Activated naive CD8-positive, alpha-beta T cell treated with anti-CD3 and anti-CD28 coated beads, Interleukin-2, amount 50 U/mL, for 16 hours (primary cell): ENCODE measurements at places on chromosomes 11 and 22.

GRCh38 chr22:48680601-48681000 lies 1147.1 kb downstream of the BRD1 start:
- no peak for DNase-seq

DNA sequence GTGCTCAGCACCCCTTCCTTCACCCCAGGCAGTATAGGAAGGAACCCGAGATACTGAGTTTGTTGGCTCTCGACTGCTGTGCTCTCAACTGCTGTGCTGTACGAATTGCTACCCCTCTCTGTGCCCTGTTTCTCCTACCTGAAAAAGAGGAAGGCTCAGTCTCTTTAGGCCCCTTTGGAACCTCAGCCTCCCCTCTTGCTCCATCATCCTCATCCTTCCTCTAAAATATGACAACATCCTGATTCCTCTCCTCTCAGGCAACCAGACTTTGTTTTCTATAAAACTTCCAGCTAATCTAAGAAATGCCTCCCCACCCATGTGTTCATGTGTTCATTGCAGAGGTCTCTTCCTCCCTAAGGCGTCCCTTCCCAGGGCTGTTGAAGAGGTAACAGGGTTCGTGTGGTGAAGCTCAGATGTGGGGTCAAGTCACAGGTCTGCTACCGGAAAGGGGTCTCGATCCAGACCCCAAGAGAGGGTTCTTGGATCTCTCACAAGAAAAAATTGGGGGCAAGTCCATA lies 35.5 kb upstream of the CD82 start:
- no peak for DNase-seq

DNA sequence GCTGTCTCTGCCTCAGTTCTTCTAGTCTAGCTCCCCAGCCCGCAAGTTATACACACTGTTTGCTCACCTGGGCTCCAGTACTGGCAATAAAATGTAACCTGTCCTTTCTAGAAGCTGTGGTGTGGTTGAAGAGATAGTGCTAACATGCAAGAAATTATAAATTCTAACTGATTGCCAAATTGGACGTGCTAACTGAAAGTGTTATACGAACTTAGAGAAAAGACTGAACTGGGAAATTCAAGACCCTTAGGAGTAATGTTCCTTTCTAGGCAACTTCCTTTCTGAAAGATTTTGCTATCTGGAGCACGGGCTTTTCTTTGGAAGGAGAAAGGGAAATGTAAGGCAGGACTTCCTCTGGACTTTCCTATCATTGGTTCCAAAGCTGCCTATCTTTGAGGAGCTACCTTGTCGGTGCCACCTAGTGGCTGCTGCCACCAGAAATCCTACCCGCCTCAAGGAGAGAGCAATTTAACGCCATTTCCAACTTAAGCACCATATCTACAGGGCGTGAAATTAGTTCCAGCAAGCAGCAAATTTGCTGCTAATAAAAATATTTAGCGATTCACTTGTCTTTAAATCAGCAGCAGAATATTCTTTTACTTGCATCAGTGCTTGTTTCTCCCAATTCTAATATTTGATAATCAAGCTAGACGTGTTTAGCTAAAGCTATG lies 12.7 kb upstream of the TMEM218 start:
- no peak for DNase-seq

DNA sequence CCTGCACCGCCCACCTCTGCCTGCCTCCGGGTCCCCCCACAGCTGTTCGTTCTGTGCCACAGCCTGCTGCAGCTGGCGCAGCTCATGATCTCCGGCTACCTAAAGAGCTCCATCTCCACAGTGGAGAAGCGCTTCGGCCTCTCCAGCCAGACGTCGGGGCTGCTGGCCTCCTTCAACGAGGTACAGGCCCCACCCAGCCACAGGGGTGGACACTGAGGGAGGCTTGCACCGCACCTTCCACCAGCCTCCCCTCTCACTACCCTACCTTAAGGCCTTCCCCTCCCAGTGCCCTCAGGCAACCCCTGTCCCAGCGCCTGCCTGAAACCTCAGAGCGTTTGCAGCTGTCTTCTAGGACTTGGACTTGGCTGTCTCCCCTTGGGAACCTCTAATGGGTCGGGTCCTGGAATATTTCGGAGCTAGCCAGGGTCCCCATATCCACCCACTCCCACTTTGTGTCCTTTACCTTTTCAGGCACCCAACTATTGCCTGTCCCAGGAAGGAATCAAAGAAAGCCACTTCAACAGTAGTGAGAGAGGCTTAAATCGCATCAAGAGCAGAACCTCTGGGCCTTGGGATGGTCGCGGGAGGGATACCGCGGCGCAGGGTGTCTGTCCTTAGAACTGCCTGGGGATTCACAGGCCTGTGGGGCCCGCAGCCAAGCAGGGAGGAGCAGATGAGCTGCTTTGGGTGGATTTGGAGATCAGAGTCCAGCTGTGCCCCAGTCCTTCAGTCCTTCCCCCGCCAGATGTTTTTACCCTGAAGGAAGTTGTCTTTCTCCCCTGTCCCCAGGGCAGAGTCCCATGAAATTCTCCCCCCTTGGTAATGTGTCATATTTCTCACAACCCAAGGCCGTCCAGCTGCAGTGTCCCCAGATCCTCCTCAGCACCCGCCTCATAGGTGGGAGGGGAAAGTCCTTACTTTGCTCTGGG lies 13.3 kb downstream of the SLCO2B1 start:
- no peak for DNase-seq

DNA sequence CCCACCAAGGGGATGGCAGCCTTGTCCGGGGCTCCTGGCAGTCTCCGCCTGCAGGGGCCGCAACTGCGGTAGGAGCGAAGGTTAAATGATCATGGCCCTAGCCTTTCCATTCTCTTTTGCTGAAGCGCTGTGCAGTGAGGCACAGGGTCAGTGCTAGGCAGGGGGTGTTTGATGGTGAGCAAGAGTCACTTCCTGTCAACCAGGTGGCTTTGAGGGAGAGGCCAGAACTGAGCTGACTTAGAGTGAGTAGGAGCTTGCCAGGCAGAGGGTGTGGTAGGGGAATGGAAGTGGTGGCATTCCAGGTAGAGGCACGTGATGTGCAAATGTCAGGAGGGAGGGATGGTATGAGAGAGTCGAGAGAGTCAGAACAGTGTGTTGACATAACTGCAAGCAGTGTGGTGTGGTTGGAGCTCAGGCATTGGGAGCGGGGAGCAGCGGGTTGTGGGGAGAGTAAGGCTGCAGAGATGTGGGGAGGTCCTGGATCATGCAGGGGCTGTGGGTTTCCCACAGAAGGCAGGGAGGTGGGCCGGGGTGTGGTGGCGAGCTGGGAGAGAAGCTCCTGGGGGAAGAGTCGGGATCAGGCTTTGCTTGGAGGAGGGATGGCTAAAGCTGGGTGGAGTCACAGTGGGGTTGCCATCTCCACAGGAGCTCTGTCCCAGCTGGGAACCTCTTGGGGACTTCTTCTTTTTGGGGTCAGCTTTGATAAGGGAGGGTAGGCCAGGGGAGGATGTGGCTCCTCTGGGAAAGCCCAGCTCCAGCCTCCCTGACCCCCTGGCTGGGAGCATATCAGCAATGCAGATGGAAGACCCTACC lies 33.3 kb downstream of the AMPD3 start:
- no peak for DNase-seq

DNA sequence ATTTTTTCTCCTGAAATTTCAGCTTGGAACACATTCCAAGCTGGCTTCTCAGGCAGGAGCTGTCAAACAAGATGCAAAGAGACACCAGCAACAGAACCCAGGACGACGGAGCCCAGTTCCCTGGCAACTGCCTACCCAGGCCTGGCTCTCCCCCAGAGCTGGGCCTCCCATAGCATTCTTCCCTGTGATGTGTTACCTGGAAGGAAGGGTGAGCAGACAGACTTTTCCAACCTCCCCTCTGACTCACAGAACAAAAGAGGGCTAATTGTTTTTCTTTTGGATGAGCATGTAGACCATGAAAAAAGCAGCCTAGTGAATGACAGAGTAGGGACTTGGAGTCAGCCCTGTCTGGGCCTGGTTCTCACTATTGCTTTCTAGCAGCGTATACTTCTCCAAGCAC lies 55.3 kb upstream of the BMAL1 start:
- DNase-seq, result no peak

DNA sequence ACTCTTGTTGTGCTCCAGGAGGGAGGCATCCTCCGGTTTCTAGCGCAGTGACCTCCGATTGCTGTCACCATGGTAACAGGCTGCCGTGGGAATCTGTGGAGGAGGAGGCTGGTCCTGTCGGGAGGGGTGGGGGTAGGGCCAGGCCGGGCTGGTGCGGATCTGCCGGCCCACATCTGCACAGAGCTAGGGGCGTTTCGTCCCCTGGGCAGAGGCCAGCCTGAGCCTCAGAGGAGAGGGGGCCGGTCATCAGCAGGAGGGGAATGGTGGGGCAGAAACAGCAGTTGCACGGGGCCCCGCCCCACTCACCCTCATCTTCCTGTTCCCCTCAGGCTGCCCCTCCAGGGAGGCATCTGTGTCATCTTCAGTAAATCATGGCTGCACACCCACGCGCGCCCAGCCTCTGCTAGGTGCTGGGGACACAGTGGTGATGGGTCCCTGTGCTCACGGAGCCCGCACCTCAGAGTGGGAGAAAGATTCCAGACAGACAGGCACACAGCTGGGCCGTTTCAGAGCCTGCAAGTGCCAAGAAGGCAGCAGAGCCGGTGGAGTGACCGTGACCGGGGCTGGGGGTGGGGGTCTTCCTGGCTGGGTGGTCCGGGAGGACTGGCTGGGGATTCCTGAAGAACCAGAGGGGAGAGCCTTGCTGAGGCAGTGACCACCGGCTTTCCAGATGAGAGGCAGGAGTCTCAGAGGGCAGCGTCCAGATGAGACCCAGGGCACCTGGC lies 120.5 kb downstream of the CACNA1I start:
- DNase-seq, result no peak

- DNase-seq, result no peak
Measured at GRCh38 chr11:69377029-69377952, 83.3 kb downstream of the MYEOV start.
